ENCODE measurements at places on chromosomes 6 and 20.
A peak's percentile ranks its signal among the peaks of the same experiment; 100 is the strongest.

DNA sequence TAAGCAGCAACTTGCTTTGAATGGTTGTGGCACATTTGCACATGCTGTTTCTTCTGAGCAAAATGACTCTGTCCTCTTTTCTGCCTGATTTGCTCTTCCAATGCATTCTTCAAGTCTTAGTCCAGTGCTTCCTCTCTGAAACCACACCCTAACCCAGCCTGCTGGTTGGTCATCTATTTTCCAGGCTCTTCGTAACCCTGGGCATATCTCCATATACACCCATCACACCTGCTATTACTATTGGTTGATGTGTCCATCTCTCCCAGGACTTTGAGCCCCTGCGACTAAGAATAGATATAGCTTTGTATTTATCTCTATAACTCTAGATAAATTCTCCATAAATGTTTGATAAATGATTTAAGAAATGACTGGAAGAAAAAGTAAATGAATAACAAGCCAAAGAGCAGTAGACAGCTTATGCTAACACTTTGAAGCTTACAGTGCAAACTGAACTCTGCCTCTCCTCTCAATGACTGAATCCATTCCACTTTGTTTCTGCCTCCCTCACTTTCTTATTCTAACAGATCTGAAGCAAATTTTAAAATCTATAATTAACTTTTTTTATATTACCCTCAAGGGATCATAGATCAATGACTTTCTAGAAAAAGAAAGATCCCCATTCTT lies 59.7 kb upstream of the NT5E start:
- DNase-seq, result no peak

DNA sequence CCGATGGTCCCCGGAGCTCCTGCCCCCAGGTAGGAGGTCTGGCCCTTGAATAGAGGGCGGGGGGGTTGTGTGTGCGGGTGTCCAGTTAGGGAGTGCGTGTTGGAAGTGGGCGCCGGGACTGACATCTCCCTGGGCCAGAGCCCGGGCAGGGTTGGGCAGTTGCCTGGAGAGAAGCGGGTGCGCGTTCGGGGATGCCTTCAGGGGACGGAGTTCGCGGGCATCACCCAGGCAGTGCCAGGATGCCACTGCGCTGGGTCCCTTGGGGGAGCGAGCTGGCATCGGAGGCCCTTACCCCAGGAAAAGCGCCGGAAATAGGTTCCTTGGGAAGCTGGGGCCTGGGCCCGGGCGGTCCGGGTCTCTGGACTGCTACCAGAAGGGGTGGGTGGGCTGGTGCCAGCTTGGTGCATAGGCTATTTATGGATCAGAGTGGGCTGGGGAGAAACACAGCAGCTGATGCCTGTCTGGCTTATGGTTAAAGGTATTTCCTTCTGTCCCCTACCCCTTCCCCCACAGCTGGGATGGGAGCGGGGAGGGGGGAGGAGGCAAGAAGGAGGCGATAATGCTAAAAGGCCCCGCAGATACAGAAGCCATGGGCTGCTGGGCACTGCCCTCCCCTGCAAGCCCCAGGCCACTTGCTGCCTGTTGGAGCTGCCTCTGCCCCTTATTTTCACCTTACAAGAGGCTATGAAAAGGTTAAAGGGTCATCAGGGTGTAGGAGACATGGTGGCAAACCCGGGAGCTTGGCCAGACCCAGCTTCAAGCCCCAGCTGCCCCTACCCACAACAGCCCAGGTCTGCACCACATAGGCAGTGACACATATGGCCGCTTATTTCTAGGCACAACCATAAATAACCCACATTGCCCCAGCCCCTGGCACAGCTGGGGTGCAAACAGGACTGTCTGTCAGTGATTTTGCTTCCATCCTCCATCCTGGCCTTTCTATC lies 638 bp downstream of the PACSIN1 start:
- no peak for DNase-seq

DNA sequence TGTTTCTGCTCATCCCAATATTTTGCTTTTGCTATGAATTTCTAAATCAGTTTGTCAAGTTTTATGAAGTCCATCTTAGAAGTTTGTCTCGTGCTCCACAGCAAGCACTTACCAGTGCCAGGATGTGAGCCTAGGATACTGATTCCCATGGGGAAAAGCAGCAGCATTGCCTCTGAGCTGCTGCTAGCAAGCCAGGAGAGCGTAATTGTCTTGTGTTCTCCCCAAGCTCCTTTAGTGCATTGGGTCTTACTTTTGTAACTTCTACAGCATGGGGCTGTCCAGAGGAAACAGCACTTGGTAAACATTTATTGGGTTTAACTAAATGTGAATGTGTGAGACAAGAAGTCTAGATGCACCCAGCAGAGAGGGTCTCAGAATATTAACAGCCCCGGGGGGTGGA lies 76.1 kb downstream of the RNF182 start:
- DNase-seq, result no peak

DNA sequence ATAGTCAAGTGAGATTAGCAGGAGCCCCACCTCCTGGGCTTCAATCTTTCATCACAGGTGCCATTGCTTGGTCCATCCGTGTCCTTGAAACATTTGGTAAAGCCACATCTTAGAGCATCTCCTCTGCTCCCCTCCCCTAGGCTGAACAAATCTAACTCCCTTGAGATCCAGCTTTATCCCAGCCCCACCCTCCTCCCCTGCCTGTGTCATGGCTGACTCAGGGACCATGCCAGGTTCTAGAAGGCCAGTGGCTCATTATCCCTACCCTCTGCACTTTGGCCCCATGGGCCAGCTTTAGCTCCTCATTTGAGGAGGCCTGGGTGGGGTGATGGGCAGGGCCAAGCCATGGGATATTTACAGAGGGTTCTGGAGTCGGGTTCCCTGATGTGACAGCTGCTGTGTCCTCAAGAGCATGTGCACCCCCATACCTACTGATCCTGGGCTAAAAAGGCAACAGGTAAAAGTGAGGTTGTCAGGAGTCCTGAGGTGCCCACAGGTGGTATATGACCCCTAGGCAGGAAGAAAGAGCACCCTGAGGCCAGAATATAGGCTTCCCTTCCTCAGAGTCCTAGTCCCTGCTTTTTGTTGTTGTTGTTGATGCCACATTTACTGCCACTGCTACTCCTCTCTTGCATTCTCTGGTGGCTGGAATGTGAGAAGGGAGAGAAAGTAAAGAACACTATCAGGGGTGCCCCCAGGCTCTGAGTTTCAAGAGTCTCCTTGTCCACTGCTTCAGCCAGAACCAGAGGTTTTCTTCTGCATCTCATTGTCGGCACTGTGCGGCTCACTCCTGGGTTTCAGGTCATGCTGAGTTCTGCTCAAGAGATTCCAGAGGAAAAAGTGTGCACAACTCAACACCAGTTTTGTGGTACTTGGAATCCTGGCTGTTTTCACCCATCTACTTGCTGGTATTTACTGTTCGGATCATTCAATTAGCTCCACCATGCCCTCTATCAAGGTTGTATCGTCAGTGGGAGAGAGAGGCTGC lies 228.4 kb downstream of the LRFN2 start:
- DNase-seq, result no peak

- no peak for DNase-seq
These were observed 296.2 kb downstream of the RIMS1 start for GRCh38 chr6:72182337-72183246.

DNA sequence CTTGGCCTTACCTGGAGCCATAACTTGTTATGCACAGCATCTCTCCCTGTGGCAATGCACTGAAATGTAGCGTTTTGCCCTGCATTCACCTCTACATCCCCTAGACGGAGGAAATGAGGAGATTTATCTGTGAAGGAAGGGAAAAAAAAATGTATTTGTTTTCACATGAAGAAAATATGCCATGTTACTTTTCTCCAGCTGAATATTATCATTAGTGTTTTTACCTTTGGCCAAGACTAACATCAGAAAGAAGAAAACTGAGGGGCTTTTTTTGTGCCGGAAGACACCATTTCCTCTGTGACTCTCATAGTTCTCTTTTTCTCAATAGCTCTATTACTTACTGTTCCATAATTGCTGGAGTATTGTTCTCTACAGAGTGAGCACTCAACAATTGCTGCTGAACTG lies 280.4 kb downstream of the PTPRK start:
- DNase-seq, result no peak

GRCh38 chr6:140541288-140541687 lies 1166.8 kb upstream of the CITED2 start:
- peak; percentile 11 for DNase-seq

GRCh38 chr20:4962241-4962855 lies 39.0 kb downstream of the SLC23A2 start:
- no peak for DNase-seq

- DNase-seq, result no peak
These were observed 144.5 kb downstream of the MAP3K7 start for GRCh38 chr6:90442366-90442765.

DNA sequence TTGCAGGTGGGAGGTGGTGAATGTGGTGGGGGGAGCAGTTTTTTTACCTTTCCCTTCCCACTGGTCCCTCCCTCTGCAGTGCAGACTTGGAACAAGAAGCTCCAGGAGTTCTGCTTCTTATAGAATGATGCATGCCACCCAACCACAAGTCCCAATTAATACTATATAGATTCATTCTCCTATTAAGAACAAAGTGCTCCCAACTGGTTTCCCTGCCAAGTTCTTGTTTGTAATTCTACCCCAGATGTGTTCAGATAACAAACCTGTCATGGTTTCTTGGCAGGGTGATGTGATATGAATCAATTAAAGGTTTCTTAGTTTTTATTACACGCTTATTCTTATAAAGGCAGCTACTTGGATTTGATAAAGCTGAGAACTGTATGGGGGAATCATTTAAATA lies 23.9 kb downstream of the HDDC2 start:
- no peak for DNase-seq

- no peak for DNase-seq
These were observed 95.1 kb upstream of the EXOC2 start for GRCh38 chr6:788058-788457.

- DNase-seq, result no peak
These were observed 517.1 kb downstream of the PKHD1 start for GRCh38 chr6:51570168-51570921.

- no peak for DNase-seq
These were observed 662.6 kb downstream of the BCKDHB start for GRCh38 chr6:80769106-80769505.

DNA sequence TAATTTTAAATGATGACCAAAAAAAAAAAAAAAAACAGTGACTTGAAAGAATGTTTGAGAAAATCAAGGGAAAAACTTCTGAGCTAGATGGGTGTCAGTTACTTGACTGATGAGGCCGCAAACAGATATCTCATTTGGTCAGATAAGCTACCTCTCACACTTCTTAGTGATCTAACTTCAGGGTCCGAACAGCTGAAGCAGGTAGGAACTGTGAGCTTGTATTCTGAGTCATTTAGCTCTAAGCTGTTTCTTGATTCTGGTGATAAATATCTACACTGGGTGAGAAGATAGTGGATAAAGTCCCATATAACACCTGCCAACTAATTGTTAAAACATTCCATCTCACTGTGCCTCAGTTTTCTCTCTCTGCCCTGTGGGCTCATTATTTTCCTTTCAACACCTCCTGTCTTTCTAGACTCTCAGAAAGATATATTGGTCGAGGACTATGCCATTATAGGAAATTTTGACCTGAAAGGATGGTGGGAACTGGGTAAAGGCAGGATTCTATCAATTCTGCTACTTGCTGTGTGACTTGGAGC lies 7.7 kb downstream of the KIF3B start:
- no peak for DNase-seq

DNA sequence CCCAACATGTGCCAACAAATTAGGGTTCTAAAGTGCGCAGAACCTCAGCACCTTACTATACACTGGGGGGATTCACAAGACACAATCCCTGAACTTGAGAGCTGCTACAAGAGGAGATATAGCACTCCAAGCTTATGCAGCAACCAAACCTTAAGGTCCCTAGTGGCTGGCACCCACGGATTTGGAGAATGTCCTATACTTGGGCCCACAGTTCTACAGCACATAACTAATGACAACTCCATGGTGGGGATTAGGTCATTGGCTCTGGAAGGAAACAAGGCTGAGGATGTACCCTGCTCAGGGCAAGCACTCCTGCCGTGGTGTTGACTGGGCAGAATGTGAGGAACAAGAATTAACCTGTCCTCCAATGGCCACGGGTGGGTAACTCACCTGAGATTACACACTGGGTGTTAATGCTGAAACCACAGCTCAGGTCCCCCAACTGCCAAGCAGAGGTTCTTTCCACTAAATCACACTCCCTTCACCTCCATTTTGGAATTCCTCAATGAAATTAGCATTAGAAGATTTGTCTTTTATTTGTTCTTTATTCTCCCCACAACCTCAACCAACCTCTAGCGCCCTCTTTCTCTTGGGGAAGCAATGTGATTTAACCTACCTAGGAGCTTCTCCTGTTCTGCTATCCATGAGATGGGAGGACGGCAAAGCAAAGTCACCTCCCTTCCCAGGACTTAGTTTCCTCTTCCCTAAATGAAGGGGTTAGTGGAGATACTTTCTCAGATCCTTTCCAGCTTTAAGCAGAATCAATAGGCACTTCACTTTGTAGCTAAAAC lies 32.0 kb downstream of the TRERF1 start:
- DNase-seq, result no peak

- DNase-seq, result no peak
These were observed 121.3 kb upstream of the PRSS16 start for GRCh38 chr6:27126046-27126814.

DNA sequence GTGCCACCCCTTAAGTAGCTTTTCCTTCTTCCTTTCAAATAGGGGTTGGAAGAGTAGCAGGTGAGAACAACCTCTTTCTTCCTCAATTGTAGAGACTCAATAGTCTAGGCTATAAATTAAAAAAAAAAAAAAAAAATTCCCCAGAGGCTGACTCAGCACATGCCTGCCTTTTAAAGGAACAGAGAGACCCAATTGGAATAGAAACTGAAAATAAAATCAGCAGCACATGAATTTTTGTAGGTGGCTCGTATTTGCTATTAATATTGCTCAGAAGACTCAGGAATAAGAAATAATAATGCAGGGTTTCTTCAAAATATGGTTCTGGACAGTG lies 19.3 kb downstream of the TOP1 start:
- DNase-seq, result no peak

GRCh38 chr20:13028001-13028400 lies 19.2 kb downstream of the SPTLC3 start:
- no peak for DNase-seq

GRCh38 chr6:103047567-103047966 lies 1654.1 kb downstream of the GRIK2 start:
- DNase-seq, result no peak

GRCh38 chr6:101195588-101195987 lies 197.9 kb upstream of the GRIK2 start:
- DNase-seq, result no peak

GRCh38 chr6:11771473-11772048 lies 7.0 kb downstream of the ADTRP start:
- DNase-seq, result no peak

DNA sequence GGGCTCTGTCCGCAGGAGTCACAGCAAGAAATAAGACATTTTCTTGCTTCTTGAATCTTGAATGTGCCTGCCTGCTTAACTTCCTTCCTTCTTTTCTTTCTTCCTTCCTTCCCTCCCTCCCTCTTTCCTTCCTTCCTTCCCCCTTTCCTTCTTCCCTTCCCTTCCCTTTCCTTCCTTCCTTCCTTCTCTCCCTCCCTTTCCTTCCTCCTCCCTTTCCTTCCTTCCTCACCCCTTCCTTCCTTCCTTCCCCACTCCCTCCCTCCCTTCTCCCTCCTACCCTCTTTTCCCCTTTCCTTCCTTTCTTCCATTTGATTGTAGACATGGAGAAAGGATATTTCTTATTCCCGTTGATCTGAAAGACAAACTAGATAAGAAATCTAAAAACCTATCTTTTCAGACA lies 436.8 kb upstream of the AGPAT4 start:
- DNase-seq, result no peak

GRCh38 chr20:24980291-24981053 lies 12.1 kb downstream of the APMAP start:
- no peak for DNase-seq

Measured in HAP-1 (cell line).